ENCODE measurements at places on chromosomes 4 and X.

GRCh38 chrX:149760965-149761364, 12.9 kb upstream of the HSFX1 start:
- no peak for DNase-seq

GRCh38 chr4:138164208-138164607, 77.9 kb downstream of the SLC7A11 start:
- DNase-seq = no peak

- no peak for DNase-seq
These were observed 21.4 kb downstream of the PLAC8 start for GRCh38 chr4:83093060-83093640.

GRCh38 chrX:126165721-126166461, at the start of gene DCAF12L2:
TSS of gene DCAF12L2 (minus strand) at chrX:126166289. CDS start at chrX:126165924, 365 bp downstream.
- DNase-seq = no peak

DNA sequence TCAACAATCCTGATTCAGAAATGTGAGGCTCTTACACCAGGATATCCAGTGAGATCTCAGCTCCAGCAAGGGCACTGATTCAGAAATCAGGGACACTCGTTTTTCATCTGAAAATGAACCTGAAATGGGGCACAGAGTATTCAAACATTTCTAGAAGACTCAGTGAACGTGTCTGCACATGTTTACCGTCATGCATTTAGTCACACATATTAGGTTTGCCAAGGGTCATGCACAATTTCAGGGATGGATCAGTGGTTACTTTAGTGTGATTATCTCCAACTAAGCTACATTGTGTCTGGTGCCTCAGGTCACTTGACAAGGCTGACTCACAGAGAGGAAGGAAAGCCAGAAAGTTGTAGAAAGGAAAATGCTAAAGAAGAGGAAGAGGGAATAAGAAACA, 33.6 kb upstream of the SPANXN2 start:
- no peak for DNase-seq

GRCh38 chr4:10677796-10678497, 6.6 kb downstream of the CLNK start:
- no peak for DNase-seq

GRCh38 chrX:54695816-54696487, 102.1 kb downstream of the ITIH6 start:
- no peak for DNase-seq

- DNase-seq = no peak
These were observed 47.8 kb upstream of the CLNK start for GRCh38 chr4:10732235-10732913.

DNA sequence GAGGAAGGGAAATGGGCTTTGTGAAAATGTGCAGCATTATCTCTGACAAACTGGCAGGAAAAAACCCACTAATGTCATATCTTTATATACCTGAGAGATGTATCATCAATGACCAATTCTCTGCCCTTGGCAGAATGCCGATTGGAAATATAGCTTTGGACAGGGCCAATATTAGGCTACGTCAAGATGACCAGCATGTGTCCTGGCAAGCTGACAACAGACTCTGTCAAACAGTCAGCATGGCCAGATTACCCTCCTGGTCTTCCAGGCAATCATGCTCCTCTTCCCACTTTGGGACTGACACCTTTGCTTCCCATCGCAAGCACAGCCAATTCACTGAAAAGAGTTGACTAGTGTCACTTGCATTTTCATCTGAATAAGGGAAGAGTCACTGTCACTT, 57.0 kb downstream of the SORBS2 start:
- DNase-seq = no peak

DNA sequence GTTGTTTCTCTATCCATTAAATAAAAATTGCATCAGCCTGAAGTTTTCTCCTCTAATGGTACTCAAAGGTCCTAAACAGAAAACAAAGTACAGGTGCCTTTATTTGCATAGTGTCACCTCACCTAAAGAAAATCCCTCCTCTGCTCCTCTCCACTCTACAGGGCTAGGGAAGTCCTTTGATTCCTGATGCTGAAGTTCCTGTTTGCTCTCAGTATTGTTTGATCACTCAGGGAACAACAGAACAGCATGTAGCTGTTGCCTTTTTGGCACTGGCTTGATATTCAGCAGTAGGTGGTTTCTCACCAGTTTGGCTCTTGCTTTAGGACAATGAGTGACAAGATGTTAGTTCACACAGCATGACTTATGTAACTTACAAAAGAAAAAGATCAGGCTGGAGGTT, 156.2 kb upstream of the SLC7A11 start:
- no peak for DNase-seq
